ENCODE measurements at places on chromosomes 5 and 9.

GRCh38 chr5:148859703-148860102 is 33.3 kb downstream of the ADRB2 start:
- no peak for DNase-seq

- no peak for DNase-seq
Measured at GRCh38 chr5:152607401-152608160, 202.5 kb upstream of the NMUR2 start.

GRCh38 chr9:83242066-83242465 is 179.1 kb upstream of the RASEF start:
- DNase-seq: no peak

DNA sequence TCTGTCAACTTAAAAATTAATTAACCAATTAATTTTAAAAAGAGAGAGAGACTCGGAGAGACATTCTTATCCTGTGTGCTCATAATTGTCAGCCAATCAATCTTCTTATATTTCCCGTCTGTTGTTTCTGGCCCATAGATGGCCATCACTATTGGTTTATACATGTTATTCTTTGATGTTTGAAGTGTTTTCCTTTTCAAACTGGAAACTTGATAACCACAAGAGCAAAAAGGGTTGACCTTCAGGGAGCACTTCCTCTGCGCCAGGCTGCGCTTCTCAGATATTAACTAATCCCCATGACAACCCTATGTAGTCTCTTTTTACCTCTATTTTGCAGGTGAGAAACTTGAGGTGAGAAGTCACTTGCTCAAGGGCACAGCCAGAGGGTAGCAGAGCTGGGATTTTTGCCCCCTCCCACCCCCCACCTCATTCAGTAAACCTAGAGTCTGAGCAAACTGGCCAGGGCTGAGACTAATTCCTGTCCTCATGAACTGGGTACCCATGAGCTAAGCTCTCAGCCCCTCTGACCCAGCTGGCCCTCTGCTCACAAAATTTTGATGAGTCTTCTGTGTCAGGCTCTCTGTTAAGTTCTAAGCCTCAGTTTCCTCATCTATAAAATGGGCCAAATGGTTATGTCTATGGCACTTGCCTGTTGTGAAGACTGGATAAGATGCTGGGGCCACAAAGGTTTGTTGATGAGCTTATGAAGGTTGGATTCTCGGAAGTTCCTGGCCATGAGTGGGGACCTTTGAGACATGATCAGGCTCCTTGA is 86.0 kb upstream of the SH3PXD2B start:
- DNase-seq: no peak

DNA sequence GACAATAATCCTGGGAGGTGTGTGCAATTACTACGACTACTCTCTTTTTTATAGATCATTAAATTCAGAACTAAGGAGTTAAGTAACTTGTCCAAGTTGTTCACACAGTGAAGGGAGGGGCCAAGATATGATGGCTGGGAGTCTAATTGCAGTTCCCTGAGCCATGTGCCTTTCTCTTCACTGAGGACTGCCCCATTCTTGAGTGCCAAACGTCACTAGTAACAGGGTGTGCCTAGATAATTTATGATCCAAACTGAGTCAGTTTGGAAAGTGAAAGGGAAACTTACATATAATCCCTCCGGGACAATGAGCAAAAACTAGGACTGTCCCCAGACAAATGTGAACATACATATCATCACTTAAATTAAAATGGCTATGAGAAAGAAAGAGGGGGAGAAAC is 20.2 kb downstream of the IL7R start:
- no peak for DNase-seq

GRCh38 chr5:98705841-98706240 is 67.6 kb upstream of the RGMB start:
- DNase-seq: no peak

DNA sequence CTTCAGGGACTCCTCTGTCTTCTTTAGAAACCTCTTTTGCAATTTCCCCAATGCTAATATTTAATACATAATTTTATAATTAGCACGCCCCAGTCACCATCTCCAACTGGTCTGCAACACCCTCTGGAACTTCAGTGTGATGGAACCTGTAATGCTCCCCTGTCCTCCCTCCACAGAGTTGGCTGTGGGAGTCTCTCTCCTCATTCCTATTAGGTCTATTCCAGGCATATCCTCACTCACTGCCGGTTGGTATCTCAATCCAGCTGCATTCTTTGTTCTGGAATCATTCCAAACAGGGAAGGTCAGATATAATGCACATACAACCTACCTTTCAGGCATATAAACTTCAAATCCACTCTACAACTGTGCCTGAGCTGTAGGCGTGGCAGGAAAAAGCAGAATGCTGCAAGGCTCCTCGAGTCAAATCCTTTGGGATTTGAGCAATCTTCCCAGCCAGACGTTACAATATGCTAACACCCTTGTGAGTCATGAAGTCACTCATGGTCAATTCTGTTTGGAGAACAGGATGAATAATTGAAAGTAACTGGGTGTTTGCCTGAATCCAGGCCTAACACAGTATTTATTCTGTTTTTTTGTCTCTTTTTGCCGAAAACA is 293.8 kb downstream of the CWC27 start:
- DNase-seq: no peak

GRCh38 chr9:130165579-130165978 is 6.6 kb upstream of the NCS1 start:
- DNase-seq: no peak

- DNase-seq: no peak
Measured at GRCh38 chr5:122175091-122175490, 45.7 kb downstream of the ZNF474 start.

DNA sequence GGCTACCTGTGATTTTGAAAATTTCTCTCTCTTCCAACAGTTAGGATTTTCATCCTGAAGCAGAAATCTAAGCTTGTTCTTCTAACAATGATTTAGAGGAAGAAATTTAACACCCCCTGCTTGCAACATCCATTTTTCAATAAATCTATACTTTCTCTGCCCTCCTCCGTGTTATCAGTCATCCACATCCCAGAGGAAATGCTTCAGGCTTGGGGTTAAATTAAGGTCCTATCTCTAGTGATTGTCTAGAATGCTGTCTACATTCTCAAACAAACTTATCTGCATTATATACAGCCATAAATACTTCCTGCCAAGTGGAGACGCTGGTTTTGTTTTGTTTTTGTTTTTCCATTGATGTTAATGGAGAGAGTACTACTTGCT is 371.0 kb downstream of the CSNK1G3 start:
- DNase-seq: no peak

DNA sequence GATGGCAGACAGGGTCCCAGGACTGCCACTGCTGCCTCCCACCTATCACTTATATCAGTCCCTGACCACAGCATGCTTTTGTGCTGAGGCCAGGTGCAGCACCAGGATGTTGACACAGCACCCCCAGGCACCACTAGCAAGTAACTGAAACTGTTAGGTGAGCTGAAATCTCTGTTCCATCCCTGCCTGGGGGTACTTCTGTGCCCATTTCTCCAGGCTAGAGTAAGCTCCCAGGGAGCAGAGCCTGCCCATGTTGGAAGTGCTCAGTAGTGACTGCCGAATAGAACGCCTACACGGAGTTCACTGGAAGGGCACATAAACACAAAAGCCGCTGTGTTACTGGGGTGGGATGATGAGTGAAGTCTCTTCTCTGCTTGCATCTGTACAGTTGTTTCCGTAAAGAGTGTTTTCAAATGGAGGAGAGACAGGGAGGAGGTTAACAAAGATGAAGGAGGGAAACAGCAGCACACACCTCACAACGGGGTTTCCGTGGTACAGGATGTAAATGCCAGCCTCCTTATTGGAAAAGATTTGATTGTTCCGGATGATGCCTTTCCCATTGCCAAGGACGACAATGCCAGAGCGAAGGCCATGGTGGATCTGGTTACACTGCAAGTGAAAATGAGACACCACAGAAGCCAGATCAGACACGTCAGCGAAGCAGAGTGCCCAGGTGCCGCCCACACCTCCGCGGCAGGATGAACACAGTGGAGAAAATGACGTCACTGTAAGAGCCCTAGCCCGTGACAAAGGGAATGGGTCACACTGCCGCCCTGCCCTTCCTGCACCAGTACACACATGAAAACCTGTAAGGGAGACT is 43.1 kb downstream of the POLR1E start:
- DNase-seq: peak; percentile 77

- no peak for DNase-seq
Measured at GRCh38 chr9:135815413-135815812, 91.9 kb downstream of the CAMSAP1 start.

DNA sequence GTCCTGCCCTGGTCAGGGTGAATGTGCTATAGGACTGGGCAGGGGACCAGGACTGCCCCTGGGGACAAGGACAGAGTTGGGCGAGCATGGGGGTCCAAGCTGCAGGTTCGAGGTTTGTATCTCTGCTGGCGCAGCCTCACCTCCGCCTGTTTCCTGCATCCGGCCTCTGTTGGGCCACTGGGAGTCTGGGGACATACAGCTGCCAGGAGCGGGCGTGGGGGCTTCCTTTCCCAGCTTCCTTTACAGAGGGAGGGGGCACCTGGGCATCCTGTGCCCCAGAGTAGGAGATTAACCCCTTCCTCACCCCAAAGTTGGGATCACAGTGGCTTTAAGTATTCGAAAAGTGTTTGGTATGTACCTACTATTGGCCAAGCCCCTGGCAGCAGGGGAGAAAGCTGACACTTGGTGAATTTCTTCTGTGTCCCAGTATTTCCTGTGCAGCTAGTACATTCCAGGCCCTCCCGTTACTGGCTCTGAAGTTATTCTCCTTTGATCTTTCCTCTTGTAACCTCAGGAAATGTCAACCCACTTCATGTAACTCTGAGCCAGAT is 19.0 kb downstream of the OLFML2A start:
- no peak for DNase-seq

GRCh38 chr5:102223542-102224477 is 72.3 kb downstream of the SLCO4C1 start:
- DNase-seq: peak; percentile 29

- no peak for DNase-seq
Measured at GRCh38 chr5:59157068-59157467, 574.2 kb downstream of the RAB3C start.

- no peak for DNase-seq
Measured at GRCh38 chr5:132662925-132663770, 5.2 kb downstream of the IL13 start.

DNA sequence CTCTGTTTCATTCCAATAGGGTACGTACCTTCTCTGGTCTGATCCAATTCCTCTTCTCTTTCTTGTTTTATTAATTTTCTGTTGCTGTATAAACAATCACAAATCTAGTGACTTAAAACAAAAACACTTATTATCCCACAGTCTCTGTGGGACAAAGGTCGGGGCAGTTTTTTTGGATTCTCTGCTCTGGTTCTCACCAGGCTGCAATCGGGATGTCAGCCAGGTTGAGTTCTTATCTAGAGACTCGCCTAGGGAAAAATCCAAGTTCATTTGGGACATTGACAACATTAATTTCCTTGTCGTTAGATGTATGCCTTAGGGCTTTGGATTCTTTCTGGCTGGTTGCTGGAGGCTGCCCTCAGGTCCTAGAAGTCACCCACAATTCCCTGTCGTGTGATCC is 430.5 kb upstream of the RORB start:
- no peak for DNase-seq

DNA sequence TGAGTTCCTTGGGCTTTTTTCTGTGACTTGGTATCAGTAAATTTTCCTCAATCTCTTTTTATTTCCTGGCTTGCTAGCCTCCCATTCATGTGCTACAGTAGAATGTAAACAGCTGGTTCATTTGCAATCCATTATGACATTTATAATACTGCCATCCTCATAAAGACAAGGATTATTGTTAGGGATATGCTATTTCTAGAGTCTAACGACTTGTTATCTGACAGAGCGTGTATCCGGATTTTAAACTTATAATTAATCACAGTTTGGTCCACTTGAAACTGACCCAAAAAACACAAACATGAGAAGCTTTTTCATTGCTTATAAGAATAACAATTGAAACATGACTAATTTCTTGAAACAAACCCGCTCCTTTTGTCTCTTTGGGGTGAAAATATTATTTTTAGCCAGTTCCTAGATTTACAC is 585.8 kb downstream of the TLE4 start:
- DNase-seq: no peak

GRCh38 chr5:176161431-176161830 is 76.8 kb upstream of the SIMC1 start:
- DNase-seq: no peak

DNA sequence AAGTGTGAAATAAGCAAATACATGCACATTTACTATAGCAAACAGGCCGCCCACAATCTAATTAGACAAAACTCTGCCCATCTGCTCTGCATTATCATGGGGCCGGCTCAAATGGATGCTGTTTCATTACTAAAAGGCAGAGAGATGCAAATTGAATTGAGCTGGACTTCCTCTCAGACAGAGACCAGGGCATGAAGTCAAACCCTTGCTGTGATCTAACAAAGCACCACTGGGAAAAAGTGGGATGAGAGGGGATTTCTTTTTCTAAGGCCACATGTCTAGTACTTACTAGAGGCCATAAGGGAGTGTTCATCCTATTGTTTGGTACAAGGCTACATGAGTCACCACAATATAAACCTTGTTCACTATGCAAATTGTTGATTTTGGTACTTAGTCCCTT is 614.7 kb downstream of the ISL1 start:
- no peak for DNase-seq

GRCh38 chr5:15501091-15501791 is 1.3 kb downstream of the FBXL7 start:
- no peak for DNase-seq

DNA sequence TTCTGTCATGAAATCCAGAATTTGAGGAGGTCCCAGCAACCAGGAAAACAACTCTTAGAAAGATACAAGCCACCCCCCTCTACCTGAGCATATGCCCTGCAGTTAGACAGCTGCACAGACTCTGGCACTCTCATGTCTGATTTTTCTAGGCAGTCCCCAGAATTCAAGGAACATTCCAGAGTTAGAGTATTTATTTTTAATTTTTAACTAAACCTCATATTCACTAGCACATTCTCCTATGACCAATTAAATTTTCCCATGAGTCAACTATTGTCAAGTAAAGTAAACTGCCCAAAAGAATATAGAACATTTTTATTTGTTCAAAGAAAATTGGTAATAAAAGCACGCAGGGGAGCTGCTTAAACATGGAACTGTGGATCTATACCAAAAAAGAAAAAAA is 490.5 kb upstream of the SEMA6A start:
- no peak for DNase-seq

- DNase-seq: no peak
Measured at GRCh38 chr9:131238402-131239021, 37.8 kb downstream of the FAM78A start.

- DNase-seq: no peak
Measured at GRCh38 chr5:157511651-157512644, 51.9 kb downstream of the NIPAL4 start.
